ENCODE measurements at places on chromosomes 1 and 21.

DNA sequence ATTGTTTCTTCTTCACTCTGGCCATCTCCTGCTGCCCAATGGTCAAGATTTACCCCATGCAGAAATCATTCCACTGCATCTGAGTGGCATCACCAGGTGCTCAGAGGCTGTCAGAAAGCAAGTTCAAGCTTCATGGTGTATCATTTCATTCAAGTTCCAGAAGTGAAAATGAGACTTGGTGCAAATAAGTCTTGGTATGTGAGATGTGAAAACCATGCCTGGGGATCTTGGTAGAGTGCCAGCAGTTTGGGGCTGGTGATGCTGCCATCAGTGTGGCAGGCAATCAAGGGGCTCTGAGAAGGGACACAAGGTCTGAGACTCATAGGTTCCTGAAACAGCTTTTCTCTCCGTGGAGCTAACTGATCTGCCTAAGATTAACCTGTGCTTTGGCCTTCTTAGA, 52.0 kb downstream of the CD2 start:
- DNase-seq, result no peak

- no peak for DNase-seq
Measured at GRCh38 chr1:232568906-232569553, 60.9 kb downstream of the SIPA1L2 start.

DNA sequence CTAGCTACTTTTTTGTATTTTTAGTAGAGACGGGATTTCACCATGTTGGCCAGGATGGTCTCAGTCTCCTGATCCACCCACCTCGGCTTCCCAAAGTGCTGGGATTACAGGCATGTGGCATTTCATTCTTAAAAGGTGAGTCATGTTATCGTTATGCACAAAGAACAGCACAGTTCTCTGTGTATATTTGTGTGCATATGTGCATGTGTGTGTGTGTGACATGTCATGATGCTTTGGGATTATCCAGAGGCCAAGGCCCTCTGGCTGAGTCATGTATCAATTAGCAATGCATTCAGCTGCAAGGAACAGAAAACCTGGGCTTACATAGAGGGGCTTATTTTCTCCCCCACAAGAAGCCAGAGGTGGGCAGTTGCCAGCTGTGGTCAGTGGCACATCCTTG, 301.7 kb upstream of the KAZN start:
- no peak for DNase-seq

GRCh38 chr1:44565833-44566232, 108.4 kb downstream of the TMEM53 start:
- DNase-seq, result no peak

- DNase-seq, result no peak
Measured at GRCh38 chr1:162161916-162162550, 92.5 kb downstream of the NOS1AP start.

DNA sequence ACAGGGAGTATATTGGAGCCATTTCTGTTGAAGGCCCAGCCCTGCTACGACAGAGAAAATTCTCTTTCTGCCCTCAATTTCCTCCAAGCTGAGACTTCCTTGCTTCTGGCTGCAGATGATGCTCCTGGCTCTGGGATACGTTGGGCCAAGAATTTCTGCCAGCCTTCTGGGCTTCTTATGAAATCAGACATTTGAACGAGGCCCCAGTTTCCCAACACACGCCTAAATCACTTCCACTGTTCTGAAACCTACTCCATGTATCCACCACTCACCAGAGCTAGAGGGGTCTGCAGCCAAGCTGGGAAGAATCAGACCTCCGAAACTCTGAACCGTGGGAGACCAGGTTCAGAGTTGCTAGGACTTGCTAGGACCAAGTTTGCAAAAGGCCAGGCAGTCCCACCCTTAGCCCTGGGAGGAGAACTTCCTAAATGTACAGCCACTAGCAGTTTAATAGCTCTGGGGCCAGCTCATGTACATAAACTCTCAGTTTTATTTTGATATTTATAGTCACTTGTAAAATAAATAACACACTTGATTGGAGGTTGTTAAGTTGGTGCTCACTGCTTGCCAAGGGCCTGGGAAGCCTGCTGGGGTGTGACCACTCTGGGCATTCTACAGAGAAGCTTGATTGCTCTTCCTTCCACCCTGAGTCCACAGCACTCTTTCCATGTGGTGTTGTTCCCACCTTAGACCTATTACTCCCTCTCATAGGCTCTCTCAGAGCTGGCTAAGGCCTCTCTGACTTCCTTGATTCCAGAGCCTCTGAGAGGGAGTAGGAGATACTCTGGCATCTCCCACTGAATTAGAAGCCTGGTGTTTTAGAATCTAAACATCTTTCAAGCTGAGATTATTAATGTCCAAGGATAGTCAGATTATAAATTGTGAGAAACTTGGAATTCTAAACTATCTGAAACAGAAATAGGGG, 83.4 kb upstream of the TRABD2B start:
- no peak for DNase-seq

- DNase-seq, result no peak
Measured at GRCh38 chr21:33495743-33496142, 4.2 kb upstream of the DNAJC28 start.

DNA sequence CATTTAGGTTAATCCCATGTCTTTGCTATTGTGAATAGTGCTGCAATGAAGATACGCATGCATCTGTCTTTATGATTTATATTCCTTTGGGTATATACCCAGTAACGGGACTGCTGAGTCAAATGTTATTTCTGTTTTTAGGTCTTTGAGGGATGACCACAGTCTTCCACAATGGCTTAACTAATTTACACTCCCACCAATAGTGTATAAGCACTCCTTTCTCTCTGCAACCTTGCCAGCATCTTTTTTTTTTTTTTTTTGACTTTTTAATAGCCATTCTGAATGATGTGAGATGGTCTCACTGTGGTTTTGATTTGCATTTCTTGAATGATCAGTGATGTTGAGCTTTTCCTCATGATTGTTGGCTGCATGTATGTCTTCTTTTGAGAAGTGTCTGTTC, 33.5 kb downstream of the ASH1L start:
- no peak for DNase-seq

GRCh38 chr1:164589961-164590507, 31.1 kb downstream of the PBX1 start:
- no peak for DNase-seq

- DNase-seq, result no peak
Measured at GRCh38 chr1:53557830-53558738, 98.9 kb downstream of the DMRTB1 start.

GRCh38 chr1:235649368-235650163, at the start of gene GNG4:
Gene GNG4 (minus strand): TSS chr1:235649784. CDS start chr1:235583838, 65,946 bp downstream.
- DNase-seq, result no peak

DNA sequence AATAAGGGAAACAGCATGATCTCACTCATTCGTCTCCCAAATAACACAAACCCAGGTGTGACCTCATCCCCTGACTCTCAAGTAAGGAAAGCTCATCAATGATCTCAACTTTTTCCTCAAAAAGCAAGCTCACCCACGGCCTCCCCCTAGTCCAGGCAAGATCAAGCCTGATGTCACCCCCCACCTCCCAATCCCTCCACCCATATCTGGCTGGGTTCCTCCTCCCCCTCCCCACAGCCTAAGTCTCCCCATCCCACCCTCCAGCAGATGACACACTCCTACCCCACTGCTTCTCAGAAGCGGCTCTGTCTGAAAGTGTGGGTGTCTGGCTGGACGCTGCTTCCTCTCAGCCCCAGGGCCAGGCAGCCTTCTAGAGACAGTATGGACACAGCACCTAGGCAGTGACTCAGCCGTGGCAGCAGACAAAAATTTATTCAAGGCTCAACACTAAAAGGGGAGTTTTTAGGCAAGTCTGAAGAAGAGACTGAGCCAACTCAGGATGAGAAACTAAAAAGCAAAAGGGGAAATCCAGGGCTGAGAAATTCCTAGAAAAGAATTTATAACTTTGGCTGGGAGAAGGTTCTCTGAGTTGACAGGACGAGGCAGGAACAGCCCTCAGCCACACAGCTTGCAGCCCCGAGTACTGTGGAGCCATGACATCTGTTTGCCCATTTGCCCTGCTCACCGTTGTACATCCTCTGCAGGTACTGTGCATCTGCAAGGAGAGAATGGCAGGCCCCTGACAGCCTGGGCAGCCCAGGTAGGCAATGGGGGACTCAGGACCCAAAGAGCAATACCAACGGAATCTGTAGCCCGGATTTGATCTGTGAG, 81.6 kb upstream of the LRRC8D start:
- no peak for DNase-seq

DNA sequence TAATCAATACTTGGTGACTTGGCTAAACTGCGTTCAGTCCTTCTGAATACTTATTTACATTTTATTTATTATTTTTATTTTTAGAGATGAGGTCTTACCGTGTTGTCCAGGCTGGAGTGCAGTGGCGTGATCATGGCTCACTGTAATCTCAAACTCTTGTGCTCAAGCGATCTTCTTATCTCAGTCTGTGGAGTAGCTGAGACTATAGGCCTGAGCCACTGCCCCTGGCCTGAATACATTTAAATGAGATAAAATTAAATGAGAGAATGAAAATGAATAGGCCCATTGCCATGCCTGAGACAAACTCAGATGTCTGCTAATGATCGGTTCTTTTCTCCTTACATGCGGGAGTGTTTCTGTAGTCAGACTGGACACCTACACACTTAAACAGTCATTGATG, 86.0 kb downstream of the GALNT2 start:
- DNase-seq, result no peak

DNA sequence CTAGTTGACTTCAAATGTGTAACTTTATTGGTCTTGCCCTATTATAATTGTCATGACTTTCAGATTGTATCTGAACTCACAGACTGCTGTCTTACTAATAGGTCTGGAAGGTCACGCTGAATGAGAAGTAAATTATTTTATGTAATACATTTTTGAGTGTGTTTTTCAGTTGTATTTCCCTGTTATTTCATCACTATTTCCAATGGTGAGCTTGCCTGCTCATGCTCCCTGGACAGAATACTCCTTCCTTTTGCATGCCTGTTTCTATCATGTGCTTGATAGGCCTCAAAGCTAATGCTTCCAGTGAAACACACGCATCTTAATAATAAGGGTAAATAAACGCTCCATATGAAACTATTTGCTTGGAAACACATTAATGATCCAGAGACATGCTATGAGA, 7.3 kb downstream of the RGS4 start:
- DNase-seq, result no peak

GRCh38 chr1:54347261-54347954, 58.8 kb downstream of the SSBP3 start:
- no peak for DNase-seq

- no peak for DNase-seq
Measured at GRCh38 chr1:151858030-151858746, 4.7 kb upstream of the THEM5 start.

GRCh38 chr1:46406881-46407608, 12.9 kb downstream of the FAAH start:
- no peak for DNase-seq

DNA sequence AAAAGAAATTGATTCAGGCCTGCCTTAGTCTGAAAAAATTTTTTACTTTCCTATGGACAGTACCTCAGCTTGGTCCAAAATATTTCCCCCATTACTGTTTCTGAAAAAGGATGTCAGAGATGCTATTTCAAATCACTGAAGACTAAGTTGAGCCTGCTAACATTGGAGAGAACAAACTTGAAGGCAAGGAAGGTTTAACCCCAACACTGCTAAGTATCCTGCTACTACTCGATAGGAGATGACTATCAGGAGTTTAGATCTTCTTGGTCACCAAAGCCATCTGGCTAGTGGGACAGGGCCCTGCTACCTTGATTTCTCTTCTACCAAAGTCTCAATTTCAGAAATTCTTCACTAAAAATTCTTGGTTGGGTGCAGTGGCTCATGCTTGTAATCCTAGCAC, 22.7 kb upstream of the POGZ start:
- no peak for DNase-seq

- no peak for DNase-seq
Measured at GRCh38 chr1:201353186-201353940, 24.1 kb downstream of the TNNT2 start.

- DNase-seq, result no peak
Measured at GRCh38 chr1:18872071-18872611, 12.7 kb upstream of the TAS1R2 start.

DNA sequence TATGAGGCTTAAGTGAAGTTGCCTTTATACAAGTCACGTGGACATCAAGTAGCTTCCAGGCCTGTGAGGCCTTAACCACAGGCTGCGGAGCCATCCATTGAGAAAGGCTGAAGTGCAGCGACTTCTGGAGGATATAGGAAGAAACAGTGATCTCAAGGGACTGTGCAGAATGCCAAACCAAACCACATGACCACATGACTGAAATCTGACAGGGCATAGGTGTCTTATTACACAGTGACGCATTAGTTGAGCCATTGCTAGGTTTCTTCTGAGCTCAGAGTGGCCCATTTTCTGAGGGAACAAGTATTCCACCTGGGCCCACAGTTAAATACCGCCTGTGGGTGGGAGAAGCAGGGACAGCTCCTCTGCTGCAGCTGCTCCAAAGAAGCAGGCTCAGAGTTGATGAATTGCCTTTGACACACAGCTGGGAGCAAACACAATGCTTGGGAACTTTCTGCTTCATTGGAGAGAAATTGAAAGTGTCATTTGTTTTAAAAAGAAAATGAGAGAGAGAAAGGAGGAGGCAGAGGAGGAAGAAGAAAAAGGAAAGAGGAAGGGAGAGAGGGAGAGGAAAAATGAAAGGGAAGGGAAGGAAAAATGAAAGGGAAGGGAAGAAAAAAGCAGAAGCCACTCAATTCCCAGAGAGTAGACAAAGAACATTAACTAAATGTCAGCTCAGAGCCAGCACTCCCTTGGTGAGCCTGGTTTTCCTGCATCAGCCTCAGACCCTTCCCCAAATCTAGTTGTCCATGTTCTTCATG, 94.4 kb downstream of the COLGALT2 start:
- peak; percentile 92 for DNase-seq

- no peak for DNase-seq
Measured at GRCh38 chr1:230288641-230289349, 137.3 kb downstream of the PGBD5 start.

- DNase-seq, result no peak
Measured at GRCh38 chr1:15838721-15839120, 8.8 kb upstream of the SPEN start.

DNA sequence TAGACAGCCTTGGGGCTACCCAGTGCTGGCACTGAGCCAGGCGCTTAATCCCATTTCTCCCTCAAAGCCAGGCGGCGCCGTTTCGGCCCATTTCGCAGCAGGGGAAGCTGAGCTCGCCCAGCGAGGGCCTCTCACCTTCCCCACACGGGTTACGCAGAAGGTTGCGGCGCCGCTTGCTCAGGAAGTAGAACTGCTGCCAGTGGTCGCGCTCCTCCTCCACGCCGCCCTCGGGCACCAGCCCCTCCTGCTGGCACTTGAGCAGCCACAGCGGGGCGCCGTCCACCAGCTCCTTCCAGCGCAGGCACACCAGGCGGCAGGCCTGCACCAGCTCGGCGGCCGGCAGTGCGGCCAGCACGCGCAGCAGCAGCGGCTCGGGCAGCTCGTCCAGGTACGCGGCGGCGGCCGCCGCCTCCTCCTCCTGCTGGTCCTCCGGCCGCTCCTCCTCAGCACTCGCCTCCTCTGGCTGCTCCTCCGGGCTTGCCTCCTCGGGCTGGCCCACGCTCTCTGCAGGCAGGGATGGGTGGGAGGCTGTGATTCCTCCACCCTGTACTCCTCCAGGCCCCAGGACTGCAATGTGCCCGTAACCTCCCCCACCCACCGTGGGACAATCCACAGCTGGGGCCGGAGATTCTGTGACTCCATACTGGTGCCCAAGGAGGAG, 3.8 kb downstream of the FBXO2 start:
- DNase-seq, result peak; percentile 38

Measured in HCT116 (cell line).